NCI-H1930 (cell line): ENCODE measurements at places on chromosomes 7 and 10.

GRCh38 chr10:45151467-45152214, 150.9 kb downstream of the ZNF22 start:
- no peak for DNase-seq

- DNase-seq = no peak
Measured at GRCh38 chr10:104683567-104683966, 42.5 kb downstream of the SORCS3 start.

DNA sequence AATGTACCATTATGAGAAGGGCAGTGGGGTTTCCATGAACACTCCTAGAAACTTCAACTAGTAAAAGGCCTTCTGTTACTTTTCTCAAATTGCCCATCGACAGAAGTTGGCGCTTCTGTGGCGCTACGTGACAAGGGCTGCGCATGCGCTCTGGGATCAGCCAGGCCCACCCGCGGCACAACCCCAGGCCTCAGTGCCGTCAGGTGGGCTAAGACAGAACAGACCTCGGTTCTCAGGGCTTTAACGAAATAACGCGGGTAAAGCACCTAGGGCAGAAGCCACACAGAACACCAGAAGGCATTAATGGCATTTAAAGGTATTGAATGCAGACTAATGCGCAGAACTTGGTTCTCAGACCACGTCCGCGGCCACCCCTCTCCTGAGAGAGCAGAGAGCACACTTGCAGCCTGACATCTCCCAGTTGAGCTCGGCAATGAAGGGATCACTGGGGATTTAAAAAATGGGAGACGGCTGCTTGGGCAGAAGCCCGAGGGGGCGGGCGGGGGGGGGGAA, 67.6 kb upstream of the CTNNA3 start:
- DNase-seq = peak; percentile 70

GRCh38 chr10:22573820-22574569, 140.4 kb downstream of the PIP4K2A start:
- DNase-seq = no peak

- no peak for DNase-seq
Measured at GRCh38 chr10:61845950-61846268, 55.6 kb upstream of the ARID5B start.
